Stimulated activated naive CD4-positive, alpha-beta T cell (primary cell): ENCODE measurements at places on chromosomes 3 and 15.
A peak's percentile ranks its signal among the peaks of the same experiment; 100 is the strongest.

DNA sequence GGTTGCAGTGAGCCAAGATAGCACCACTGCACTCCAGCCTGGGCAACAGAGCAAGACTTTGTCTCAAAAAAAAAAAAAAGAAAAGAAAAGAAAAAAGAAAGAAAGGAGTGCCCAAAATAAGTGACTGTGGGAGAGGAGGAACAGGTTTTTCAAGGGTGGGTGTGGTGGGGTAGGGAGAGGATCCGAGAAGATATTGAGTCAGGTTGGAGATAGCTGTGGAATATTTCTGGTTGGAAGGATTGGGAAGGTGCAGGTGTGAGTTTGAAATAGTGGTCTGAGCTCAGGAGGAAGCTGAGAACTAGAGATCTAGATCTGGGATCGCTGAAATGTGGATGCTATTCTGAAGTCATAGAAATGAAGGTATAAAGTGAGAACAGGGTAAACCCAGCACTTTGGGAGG, 7.8 kb downstream of the SCAMP2 start:
- DNase-seq: no peak

DNA sequence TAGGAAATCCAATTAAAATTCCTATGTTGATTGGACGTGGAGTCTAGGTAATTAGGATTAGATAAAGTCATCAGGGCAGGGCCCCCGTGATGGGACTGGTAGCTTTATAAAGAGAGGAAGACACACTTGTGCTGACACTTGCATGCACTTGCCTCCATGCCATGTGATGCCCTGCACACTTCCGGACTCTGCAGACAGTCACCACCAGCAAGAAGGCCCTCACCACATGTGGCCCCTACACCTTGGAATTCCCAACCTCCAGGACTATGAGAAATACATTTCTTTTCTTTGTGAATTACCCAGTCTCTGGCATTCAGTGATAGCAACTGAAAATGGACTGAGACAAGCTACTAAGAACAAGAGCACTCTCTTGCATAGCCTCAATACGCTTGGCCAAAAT, 90.6 kb downstream of the CRYGS start:
- DNase-seq: no peak

- no peak for DNase-seq
Measured at GRCh38 chr15:44011238-44011854, 183.7 kb downstream of the FRMD5 start.

DNA sequence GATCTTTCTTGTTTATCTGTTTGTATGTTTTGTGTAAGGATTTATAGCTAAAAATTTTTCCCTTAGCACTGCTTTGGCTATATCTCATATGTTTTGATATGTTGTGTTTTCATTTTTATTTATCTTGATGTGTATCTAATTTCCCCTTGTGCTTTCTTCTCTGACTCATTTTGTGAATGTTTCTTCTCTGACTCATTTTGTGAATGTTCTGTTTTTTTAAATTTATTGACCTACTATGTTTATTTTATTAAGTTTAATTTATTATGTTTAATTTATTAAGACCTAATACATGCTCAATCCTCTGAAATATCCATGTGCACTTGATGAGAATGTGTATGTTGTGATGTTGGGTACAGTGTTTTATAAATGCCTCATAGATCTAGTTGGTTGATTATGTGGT, 793.5 kb upstream of the CADM2 start:
- no peak for DNase-seq

DNA sequence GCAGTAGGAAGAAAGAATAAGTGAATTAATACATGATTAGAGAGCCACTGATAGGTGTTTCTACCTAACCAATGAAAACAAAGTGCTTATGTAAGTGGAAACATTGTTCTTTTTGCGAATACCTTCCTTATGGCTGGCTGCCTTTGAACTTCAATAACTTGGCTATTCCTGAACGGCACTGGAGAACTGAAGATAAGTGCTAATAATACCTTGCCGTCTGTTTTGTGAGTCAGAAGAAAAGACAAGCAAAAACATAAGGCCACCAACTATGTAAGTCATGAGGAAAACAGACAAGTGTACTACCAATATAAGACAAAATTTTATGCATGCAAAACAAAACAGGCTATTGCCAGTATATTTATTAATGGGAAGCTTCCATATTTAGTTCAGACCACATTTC, 160.6 kb downstream of the SUCLG2 start:
- DNase-seq: no peak

GRCh38 chr15:87681104-87681503, 575.4 kb downstream of the NTRK3 start:
- DNase-seq: peak; percentile 46

DNA sequence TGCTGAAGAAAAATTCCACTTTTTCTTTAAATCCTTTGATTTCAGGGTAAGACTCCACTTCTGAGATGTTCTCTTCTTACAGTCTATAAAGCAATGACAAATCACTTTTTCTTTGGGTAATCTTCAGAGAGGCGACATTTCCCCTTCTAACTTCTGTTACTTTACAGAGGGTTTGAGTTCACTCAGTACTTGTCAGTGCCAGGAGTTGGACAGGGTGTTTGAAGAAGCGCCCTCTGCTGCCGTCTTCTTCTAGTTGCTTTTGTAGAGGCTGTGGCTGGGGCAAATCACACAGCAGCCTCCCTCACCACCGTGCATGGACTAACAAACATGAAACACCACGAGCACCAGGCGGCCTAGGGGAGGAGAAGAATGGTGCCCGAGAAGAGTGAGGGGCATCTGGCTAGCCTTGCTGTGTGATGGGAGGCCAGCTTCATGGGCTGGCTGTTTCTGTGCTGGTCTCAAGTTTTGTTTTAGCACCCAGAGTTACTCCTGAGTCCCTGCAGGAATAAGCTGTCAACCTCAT, at the start of gene CD80:
Gene CD80, minus strand, starts transcription at position 174 of the 523 bp plus-strand sequence. CDS start 1,886 bp downstream, outside the sequence.
- DNase-seq: peak; percentile 30

DNA sequence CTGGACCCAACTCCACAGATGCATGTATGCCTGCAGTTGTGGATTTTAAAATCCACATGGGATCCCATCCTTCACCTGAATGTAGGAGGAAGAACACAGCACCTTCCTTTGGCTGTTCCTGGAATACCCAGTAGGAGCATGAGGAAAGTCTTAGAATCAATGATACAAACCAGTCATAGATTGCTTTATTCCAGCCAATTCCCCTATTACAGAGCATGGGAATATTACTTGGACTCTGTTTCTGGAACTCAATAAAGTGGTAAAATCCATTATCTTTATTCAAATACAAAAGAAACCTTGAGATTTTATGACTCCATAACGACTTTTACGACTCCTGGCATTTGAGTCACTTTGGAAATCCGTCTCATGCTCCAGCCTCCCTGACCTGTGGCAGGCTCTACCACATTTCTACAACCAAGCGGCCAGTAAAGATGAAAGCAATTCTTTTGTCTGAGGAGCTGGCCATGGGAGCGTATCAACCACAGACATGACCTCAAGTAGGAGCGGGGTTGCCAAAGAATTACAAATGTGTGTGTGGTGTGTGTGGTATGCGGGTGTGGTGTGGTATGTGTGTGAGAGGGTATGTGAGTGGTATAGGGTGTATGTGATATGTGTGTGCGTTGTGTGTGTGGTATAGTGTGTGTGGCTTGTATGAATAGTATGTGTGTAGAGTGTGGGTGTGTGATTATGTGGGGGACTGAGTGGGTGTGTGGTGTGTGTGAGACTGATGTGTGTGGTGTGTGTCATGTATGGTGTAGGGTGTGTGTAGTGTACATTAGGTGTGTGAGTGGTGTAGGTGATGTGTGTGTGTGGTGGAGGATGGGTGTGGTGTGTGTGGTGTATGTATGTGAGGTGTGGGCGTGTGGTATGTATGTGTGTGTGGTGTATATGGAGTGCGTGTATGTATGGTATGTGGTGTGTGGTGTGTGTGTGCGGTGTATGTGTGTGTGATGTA, 40.0 kb downstream of the ARRDC4 start:
- DNase-seq: no peak

DNA sequence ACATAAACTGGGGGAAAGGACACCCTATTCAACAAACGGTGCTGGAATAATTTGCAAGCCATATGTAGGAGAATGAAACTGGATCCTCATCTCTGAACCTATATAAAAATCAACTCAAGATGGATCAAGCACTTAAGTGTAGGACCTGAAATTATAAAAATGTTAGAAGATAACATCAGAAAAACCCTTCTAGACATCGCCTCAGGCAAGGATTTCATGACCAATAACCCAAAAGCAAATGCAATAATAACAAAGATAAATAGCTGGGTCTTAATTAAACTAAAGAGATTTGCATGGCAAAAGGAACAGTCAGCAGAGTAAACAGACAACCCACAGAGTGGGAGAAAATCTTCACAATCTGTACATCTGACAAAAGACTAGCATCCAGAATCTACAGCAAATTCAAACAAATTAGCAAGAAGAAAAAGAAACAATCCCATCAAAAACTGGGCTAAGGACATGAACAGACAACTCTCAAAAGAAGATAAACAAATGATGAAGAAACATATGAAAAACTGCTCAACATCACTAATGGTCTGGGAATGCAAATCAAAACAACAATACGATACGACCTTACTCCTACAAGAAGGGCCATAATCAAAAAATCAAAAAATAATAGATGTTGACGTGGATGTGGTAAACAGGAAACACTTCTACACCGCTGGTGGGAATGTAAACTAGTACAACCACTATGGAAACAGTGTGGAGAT, 408.7 kb downstream of the CNTN6 start:
- DNase-seq: no peak

DNA sequence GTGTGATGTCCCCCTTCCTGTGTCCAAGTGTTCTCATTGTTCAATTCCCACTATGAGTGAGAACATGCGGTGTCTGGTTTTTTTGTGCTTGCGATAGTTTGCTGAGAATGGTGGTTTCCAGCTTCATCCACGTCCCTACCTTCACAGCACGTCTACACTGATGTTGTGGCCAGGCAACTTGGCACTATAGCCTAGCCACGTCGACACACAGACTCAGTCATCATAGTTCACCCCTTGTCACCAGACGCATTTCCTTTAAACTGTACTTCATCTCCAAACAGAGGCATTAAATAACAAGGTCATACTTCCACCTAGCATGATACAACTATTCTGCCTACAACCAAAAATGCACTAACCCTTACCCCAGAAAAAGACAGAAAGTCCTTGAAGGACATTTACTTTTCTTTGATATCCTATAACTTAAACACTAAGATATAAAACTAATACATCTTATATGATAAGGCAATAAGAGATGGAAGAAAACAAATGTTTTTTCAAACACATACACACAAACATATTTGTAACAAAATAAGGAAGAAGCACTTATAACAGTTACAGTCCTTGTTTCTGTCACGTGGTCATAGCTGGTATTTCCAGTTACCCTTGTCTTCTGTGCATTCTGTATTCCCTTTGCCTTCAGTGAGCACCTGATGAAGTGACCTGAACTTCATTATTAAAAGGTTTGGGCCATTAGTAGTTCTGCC, 121.4 kb downstream of the KLF13 start:
- DNase-seq: no peak
